Activated T-helper 2 cell treated with anti-CD3 and anti-CD28 coated beads, Interferon-gamma antibody, Interleukin-2, Interleukin-4, amounts not matched to agents 10 μg/mL and 5 μg/mL and 100 μg/mL, durations not matched to agents 14 hours and 24 hours and 36 hours (primary cell): ENCODE measurements at places on chromosomes 5 and 9. TPM values are rescaled to one million over a fixed set of nuclear protein-coding genes. Genes with fewer than 3 reads are reported as not detected.

INVS gene
- total RNA-seq = 18.8 and 20.5 TPM in 2 replicates

CDH6 gene
- total RNA-seq = not detected in 2 replicates

HNRNPH1 gene
- 1,015 and 1,039 TPM in 2 replicates for total RNA-seq

GRCh38 chr9:136889858-136890257, 3.5 kb downstream of the TRAF2 start:
- no peak for DNase-seq
- H3K4me3 ChIP-seq = no peak overlapping the region
- H3K27ac ChIP-seq = no peak overlapping the region
- no peaks in the 10 kb centered on the region for H3K27me3 ChIP-seq
- peaks cover 13% of the 10 kb centered on the region for H3K4me1 ChIP-seq
- peaks cover 46% of the 10 kb centered on the region for H3K36me3 ChIP-seq

GRCh38 chr5:80916676-80917075, 43.5 kb upstream of the RASGRF2 start:
- no peaks in the 10 kb centered on the region for H3K27me3 ChIP-seq
- DNase-seq = no peak
- H3K4me3 ChIP-seq = no peak overlapping the region
- H3K36me3 ChIP-seq = peaks cover 5% of the 10 kb centered on the region
- peaks cover 13% of the 10 kb centered on the region for H3K4me1 ChIP-seq
- no peak overlapping the region for H3K27ac ChIP-seq

DNA sequence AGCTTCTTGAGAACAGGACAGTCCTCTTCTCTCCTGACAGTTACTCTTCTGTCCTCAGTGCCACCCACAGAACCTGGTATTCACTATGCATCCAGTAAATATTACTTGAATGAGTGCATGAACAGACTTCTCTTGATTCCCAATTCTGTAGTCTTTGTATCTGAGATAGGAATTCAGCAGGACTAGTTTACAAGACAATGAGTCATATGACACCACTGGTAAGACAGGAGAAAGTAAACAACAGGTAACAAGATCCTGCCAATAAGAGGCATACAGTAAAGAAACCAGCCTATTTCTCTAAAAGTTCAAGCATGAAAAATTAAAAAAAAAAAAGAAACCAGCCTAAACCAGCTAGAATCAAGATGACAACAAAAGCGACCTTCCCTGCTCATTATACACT, 6.2 kb downstream of the ZNF883 start:
- DNase-seq = no peak
- no peak overlapping the region for H3K4me3 ChIP-seq
- no peaks in the 10 kb centered on the region for H3K27me3 ChIP-seq
- H3K4me1 ChIP-seq = no peaks in the 10 kb centered on the region
- H3K36me3 ChIP-seq = no peaks in the 10 kb centered on the region
- H3K27ac ChIP-seq = no peak overlapping the region

DNA sequence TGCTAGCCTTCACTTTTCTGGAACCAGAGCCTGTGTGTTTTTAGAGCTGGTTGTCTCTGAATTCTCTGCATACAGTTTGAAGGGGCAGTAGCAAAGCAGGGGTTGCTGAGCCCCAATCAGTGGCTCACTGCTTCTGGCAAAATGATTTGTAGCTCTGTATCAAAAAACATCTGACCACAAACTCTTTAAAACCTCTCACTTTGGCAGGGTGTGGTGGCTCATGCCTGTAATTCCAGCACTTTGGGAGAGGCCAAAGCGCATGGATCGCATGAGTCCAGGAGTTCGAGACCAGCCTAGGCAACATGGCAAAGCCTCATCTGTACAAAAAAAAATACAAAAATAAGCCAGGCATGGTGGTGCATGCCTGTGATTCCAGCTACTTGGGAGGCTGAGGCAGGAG, 28.3 kb upstream of the APC start:
- H3K27ac ChIP-seq = no peak overlapping the region
- peaks cover 37% of the 10 kb centered on the region for H3K4me1 ChIP-seq
- peaks cover 7% of the 10 kb centered on the region for H3K36me3 ChIP-seq
- H3K4me3 ChIP-seq = no peak overlapping the region
